ENCODE measurements at places on chromosomes 1 and 21.

GRCh38 chr1:21110163-21110562 is 66.5 kb downstream of the EIF4G3 start:
- no peak for DNase-seq

- DNase-seq = no peak
Measured at GRCh38 chr1:48069662-48070395, 72.6 kb upstream of the TRABD2B start.

GRCh38 chr21:32392299-32392879 is 423 bp downstream of the URB1 start:
- no peak for DNase-seq

DNA sequence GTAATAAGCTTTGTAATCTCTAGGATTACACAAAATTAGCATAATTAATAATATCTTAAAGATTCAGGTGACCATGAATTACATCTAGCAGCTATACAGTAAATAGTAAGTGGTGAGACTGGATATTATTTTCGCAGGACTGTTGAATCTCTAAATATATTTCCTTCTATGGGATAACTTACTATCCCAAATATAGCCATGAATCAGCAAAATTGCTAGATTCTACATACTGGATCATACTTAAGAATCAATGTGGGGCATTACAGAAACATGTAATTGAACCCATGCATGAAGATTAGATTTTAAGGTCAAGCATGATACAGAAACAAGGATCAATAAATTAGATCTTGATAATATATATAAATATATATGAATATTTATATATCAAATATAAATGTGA is 1203.4 kb downstream of the BRINP3 start:
- DNase-seq = no peak

- DNase-seq = no peak
Measured at GRCh38 chr1:54819195-54819536, 18.0 kb upstream of the TTC22 start.

GRCh38 chr1:214310010-214310409 is 29.1 kb downstream of the SMYD2 start:
- no peak for DNase-seq

- no peak for DNase-seq
Measured at GRCh38 chr1:192632188-192632587, 3.8 kb upstream of the RGS13 start.

DNA sequence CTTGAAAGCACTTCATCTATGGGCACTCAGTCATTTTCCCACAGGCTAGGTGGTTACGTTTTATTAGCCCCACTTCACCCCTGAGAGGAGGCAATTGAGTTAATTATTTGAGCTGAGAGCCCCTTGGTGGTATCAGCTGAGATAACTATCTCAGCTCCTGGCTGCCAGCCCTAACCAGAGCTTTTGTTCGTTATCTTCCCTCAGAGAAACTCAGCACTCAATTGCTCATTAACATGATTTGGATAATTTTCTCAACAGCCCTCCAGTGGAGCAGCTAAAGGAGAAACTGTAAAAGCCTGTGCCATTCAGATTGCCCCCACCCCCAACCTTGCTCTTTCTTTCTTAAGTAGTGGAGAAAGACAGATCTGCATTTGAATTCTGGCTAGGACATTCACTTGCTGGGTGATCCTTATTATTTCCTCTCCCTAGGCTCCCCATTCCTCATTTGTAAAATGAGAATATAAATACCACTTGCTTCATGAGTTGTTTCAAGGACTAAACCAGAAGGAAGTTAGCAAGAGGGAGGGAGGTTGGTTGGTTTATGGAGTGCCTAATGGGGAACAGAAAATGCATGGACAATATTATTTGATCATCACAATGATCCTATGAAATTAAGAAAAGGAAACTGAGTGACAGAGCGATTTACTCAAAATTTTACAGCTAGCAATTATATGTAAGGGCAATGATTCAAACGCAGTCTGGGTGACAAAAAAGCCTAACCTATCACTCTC is 218.7 kb upstream of the FGGY start:
- DNase-seq = no peak

DNA sequence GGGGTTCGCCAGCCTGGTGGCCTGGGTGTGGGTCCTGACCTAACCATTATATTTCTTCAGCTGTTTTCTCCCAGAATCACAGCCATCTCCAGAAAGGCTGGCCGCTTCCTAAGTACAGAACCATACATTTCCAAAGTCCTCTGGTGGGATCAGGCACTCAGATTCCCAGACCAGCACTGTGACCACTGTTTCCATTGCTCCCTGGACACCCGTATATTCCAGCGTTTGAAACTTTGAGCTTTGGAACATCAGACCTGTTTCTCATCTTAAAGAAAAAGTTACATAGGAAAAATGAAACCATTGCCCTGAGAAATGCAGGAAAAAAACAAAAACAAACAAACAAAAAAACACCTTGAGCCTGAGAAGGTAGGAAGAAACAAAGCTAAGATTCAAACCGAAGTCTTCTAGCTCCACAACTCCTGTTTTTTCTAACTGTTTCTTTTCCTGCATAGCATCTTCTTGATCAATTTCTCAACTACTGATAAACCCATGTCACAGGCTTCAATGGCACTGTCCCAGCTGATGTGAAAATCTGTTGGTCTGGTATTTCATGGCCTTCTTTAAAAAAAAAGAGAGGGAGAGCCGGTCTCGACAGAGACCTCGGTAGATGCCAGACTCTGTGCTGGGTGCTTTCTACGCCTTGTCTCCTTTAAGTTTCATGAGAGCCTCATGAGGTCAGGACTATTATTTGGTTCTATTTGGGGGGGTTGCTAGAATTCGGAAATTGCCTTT is 221.3 kb downstream of the TOMM20 start:
- DNase-seq = no peak

DNA sequence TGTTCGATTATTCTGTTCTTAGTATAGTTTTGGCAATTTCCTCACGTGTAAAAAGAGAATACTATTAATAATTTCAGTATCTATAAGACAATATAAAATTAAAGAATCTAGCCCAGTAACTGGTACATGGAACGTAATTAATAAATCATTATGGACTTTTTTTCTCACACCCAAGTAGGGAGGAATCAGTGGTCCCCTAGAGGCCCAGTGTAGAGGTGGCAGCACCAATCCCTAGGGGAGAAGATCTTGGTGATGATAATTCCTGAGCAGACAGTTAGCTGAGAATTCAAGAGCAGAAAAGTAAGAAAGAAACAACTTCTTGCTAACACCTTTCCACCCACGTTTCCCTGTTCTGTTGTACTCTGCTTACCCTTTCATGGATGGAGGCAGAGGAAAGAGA is 19.7 kb upstream of the SELE start:
- DNase-seq = no peak

- DNase-seq = peak; percentile 91
Measured at GRCh38 chr1:53739109-53739681, at the start of gene GLIS1. Gene GLIS1 (minus strand): TSS chr1:53739164. CDS start chr1:53738064, 1,100 bp downstream.

DNA sequence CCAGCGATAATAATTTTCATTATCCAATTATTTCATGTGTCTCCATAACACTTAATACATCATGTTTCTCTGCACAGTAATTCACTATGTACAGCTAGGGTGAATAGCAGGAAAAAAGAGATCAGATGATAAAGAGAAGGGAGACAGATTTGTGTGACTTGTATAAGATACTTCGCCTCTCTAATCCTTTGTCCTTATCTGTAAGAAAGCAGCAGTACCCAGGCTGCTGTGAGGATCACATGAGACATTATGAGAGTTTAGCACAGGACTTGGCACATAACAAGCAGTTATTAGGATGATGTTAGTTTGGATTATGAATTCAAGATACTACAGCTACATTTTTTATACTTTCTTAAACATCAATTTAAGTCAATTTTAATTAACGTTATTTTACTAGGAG is 6.3 kb downstream of the ERG start:
- DNase-seq = no peak

- no peak for DNase-seq
Measured at GRCh38 chr1:39613250-39613649, 26.2 kb downstream of the HEYL start.

DNA sequence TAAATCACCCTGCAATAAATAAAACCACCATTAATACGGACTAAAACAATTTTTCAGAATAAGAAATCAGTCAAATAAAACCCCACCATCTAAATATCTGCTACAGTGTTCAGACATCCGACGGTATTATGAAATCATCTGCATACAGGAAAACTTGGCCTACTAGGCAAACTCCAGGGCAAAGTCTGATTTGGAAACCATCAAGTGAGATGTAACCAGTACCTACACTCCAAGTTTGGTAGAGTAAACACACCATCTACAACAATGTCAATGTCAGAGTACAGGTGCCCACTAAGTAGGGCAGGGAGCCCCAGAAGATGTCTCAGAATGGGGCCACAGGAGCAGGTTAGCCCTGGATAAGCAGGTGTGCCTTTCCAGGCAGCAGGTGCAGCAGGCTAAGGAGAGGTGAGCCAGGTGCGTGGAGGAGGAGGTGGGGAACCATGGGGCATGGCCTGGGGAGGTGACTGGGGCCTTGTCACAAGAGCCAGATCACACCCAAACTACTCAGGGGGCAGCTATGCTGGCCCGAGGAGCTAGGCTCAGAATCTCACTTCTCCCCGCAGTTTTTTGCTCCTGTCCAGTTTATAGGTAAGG is 59.6 kb downstream of the CAPZB start:
- no peak for DNase-seq

GRCh38 chr1:43518935-43519686 is 11.6 kb upstream of the PTPRF start:
- DNase-seq = no peak

DNA sequence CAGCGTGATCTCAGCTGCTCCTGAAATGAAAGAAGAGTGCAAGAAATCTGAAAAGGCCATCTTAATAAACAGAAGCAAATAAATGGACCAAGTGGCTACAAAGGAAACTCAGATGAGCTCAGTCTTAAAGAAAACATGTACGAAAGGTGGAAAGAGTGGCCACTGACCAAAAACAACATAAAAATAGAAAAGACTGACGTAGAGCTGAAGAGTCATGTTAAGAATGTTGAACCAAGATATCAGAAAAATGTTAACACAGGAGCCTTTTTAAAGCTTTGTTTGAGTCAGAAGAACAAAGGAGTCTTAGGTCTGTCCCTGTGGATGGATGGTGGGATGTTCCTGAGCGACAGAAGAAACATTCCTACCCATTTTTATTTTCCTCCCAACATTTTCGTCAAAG is 30.8 kb upstream of the ZNF648 start:
- no peak for DNase-seq

- DNase-seq = no peak
Measured at GRCh38 chr1:193079187-193079586, 19.8 kb downstream of the RO60 start.

DNA sequence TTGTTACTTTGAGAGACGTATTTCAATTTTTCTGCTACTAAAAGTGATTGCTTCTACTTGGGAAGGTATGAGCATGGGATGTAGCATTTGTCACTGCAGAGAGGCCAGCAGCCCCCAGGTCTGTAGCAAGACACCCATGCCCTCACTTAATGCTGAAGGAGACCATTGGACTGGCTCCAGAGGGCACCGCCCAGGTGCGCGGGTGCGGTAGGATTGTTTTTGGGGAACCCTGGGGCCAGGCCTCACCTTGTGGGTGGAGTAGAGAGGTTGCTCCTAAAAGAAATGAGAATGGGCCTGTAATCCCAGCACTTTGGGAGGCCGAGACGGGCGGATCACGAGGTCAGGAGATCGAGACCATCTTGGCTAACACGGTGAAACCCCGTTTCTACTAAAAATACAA is 30.6 kb upstream of the IFNGR2 start:
- DNase-seq = no peak

DNA sequence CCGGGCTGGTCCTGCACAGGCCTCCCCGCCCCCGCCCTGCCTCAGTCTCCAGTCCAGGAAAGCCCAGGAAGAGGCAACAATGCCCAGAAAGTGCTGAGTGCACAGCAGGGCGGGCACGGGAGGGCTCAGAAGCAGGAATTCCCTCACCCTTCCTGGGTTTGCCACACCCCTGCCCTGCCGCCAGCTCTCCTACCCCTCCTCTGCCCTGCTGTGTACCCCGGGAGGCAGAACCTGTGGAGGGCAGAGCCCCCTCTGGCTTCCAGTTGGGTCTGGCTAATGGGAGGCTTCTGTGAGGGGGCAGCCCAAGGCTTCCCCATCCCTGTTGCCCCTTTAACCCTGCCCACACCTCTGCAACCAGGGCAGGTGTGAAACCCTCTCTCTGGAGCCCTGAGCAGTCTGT is 47.5 kb upstream of the CSF3R start:
- DNase-seq = no peak

DNA sequence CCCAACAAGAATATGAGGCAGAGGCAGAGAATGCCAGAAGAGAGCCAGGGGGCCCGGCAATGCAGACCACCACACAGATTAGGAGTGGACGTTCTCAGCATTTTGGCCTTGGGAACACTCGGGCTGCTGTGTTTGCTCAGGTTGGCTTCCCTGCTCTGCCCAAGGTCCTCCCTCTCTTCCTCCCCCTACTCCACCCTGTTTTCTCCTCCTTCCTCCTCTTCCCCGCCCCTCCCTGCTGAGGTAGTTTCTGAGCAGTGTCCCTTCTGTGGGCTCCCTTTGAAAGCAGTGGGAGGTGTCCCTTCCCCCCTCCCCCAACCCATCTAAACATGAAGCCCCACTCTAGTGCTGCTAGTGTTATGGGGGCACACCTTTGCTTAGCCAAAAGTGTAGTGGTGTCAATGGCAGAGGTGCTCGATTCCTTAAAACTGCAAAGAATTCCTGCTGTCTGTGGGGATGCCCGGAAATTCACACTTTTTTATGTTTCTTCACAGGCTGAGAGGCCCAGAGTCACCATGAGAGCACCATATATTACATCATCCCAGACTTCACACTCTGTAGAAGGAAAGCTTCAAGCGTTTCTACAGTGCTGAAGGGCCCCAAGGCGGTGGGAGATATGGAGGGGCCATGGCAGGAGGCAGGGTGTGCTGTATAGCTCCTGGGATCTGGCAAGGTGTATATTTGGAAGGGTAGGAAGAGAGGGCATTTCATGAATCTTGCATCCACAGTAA is at the start of gene HHIPL2:
TSS of gene HHIPL2 (minus strand) at position 161 of the 728 bp plus-strand sequence. CDS start at position 101, 60 bp downstream.
- no peak for DNase-seq

DNA sequence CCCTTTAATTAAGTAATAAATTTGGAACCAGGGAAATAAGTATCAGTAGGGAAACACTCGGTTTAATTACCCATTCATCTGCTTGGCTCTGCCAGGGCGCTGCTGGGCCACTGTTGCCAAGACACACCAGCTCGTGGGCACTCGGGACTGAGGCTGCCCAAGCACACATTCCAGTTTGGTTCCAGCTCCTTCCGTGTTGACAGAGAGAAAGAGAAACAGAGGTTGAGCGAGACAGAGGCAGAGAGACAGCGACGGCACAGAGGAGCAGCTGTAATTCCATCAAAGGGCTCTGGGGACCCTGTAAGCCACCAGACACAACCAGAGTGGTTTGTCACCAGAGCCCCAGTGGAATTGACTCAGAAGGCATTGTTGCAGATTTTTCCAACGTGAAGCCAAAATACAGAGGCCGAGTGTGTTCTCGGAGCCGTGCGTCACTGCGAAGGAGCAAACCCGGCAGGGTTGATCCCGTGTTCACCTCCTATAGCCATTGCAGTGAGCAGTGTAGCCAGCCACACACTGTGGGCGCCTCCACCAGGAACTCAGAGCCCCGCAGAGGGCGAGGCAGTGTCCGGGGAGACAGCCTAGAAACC is 33.5 kb downstream of the SYF2 start:
- DNase-seq = no peak

GRCh38 chr1:198638441-198638840 is 399 bp upstream of the PTPRC start:
- DNase-seq = no peak

Data from endothelial cell (in vitro differentiated cells).